Activated CD8-positive, alpha-beta memory T cell treated with anti-CD3 and anti-CD28 coated beads, Interleukin-2, amount 10 ng/mL, durations not matched to agents 7 days and 5 days (primary cell): ENCODE measurements at places on chromosomes 7 and 10. TPM values are rescaled to one million over a fixed set of nuclear protein-coding genes. Genes with fewer than 3 reads are reported as not detected.

Gene PMS2
- 24.8 TPM for total RNA-seq

Gene PRSS2
- not detected for total RNA-seq

Gene SLIT1
- total RNA-seq = 0.59 TPM

Gene DYDC2
- total RNA-seq = not detected

Gene PTEN
- 73.7 TPM for total RNA-seq

Gene SPDYE8
- total RNA-seq = not detected

Gene PLXDC2
- not detected for total RNA-seq

Gene ABCF2
- total RNA-seq = 47.3 TPM

Gene DUS4L
- 9.3 TPM for total RNA-seq

Gene OR2A42
- total RNA-seq = not detected

Gene HOXA9
- not detected for total RNA-seq

Gene GNG11
- total RNA-seq = not detected

Gene ASAH2B
- total RNA-seq = 4.5 TPM

Gene AQP1
- 0.15 TPM for total RNA-seq

Gene GPR37
- not detected for total RNA-seq

Gene TNS3
- total RNA-seq = 0.23 TPM

Gene MSRB2
- 6.0 TPM for total RNA-seq

Gene NKX6-2
- not detected for total RNA-seq

Gene HGF
- not detected for total RNA-seq

Gene TBX20
- total RNA-seq = not detected

Gene LEP
- not detected for total RNA-seq

Gene CUBN
- total RNA-seq = 0.56 TPM

Gene SDK1
- 0.06 TPM for total RNA-seq
